ENCODE measurements at places on chromosomes 6 and 20.
A peak's percentile ranks its signal among the peaks of the same experiment; 100 is the strongest.

DNA sequence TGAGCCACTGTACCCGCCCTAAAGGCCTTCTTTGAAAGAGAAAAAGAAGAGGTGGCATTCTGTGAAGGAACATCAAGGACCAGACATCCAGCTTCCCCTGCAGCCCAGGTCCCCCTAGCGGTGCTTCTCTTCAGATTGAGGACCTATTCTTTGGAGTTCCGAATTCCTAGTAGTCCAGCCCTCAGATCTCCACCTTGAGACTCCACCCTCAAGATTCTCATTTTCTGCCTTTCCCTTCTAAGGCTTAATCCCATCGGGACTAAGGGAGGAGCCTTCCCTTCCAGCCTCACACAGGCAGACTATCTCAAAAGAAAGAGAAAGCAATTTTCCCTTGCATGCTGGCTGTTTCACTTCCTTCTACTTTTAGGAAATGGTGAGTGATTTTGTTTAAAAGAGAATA is 32.5 kb downstream of the MUC22 start:
- peak; percentile 71 for DNase-seq

DNA sequence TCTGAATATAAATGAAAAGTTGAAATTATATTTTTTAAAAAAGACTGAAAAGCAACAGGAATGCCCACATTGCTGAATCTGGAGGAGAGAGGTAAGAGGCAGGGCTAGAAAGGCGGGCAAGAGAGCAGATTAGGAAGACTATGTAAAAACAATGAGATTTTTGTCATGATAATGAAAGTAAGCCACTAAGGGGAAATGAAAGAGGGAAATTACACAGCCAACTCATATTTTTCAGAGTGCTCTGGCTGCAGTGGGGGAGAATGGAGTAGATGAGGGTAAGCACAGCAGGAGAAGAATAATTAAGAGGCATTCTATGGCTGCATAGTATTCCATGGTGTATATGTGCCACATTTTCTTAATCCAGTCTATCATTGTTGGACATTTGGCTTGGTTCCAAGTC is 281.9 kb downstream of the PKHD1 start:
- DNase-seq, result no peak

DNA sequence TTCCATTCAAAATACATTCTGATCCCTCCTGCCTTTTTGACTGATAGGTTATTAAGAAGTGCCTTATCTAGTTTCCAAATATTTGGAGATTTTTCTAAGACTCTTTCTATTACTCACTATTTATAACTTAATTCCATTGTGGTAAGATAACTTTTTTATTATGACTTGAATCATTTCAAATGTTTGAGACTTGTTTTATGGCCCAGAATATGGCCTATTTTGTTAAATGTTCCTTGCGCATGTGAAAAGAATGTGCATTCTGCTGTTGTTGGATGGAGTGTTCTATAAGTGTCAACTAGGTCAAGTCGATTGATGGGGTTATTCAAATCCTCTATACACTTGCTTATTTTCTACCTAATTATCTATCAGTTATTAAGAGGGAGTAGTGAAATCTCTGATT is 13.1 kb upstream of the TCP11 start:
- DNase-seq, result no peak

- DNase-seq, result peak; percentile 24
These were observed 1.7 kb upstream of the TOMM34 start for GRCh38 chr20:44961870-44962267.

GRCh38 chr6:14094721-14095120 is 22.9 kb upstream of the CD83 start:
- no peak for DNase-seq

DNA sequence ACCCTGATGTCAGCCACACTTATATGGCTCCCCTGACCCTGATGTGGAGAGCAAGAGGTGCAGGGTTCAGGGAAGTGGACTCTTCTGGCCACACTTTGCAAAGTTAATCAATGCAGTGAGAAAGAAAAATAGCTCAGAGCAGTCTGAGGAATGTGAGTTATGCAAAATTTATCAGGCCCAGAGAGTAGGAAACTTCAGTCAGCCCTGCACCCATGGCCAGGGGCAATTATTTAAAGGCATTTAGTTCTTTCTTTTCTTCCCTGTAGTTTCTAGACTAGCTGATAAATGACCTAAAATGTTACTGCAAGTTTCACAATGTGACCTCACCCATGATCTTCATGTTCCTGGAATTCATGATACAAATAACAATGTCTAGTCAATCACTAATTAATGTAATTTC is 143.7 kb upstream of the GGTLC1 start:
- DNase-seq, result no peak

DNA sequence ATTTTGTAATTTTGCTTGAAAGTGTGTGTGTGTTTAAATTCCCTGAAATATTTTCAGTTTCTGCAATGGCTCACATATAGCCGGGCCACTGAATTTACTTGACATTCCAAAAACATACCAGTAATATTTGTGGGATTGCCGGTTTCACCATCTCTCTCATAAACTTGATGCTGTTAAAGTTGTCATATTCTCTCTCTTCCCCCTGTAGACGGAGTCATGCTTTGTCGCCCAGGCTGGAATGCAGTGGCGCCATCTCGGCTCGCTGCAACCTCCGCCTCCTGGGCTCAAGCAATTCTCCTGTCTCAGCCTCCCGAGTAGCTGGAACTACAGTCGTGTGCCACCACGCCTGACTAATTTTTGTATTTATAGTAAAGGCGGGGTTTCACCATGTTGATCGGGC is 122.1 kb downstream of the TIAM2 start:
- peak; percentile 77 for DNase-seq

- peak; percentile 57 for DNase-seq
These were observed 159.6 kb upstream of the ZNF217 start for GRCh38 chr20:53752971-53753879.

DNA sequence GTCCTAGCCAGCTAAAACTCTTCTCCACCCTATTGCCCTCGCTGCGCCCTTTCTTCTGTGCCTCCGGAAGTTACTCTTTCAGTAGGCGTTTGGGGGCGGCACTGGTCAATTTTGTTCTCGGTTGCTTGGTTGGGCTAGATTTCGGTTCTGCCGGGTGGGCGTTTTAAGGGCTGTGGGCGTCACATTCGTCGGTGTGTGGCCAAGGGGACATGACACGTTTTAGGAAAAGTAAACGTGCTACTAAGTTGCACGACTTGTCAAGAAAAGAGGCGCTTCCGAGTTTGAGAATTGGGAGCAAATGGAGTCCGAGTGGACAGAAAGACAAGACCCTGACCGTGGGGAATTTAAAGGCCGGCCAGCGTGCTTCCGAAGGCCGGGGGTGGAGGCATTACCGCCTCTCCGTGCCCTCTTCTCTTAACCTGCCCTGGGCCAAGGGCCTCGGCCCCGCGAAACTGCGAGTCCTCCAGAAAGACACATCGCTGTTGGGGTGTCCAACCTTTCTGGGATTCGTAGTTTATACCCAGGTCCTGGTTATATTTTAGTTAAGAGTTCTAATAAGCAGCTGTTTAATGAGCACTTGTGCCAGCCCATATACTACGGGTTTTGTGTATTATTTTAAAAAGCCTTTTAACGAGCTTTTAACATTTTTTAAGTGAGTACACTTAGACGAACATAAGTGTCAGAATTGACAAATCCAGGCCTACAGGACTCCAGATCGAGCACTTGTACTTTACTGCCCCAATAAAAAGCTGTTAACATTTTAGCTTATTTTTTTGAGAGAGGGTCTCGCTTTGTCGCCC is 664 bp upstream of the BAG6 start:
- no peak for DNase-seq

DNA sequence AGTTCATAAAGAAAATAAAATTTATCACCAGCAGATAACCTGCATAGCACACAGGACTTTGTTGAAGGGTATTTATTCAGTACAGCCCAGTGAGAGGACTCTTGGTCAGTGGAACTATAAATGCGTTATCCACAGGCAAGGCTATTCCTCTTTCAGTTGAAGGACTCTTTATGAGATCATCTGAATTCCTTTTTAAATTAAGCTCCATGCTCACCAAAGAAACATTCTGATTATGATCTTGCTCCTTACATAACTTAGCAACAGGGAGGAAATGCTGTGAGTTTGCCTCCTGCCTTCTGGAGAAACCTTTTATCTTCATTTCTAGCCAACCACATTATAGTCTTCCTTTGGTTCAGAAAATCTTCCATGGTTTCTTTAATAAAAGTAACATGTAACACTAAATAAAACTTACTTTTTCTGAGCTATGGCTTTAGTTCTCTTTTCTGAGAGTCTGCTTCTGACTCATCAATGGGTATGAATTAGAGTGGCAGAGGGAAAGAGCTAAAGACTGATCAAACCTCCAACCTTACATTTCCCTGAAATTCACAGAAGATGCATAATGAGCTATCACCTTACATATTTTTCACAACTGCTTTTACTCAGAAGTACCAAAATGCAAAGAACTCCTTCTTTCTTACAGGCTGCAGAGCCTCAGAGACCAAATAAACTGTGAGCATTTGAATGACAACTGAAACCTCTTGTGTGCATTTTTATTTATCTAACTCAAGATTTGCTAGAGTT is 267.2 kb downstream of the ADGRG6 start:
- DNase-seq, result peak; percentile 75

- peak; percentile 69 for DNase-seq
These were observed 28.6 kb downstream of the FOXO3 start for GRCh38 chr6:108589244-108589791.

All from astrocyte of the spinal cord (primary cell).